ENCODE measurements at places on chromosomes 2 and 18.
A peak's percentile ranks its signal among the peaks of the same experiment; 100 is the strongest.

DNA sequence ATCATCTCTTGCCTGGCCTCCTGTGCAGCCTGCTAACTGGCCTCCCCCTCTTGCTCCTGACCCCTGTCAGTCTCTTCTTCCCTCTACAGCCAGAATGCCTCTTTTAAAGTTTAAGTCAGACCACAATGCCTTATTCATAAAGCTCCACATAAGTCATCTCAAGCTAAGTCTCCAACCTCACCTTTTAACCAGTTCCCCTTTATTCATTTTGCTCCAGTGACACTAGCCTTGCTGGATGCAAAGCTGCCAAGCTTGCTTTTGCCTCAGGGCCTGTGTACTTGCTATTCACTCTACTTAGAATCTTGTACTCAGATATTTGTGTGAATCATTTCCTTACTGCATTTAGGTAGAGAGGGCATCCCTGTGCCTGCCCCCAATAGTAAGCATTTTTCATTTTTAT is 180.9 kb downstream of the PDE1A start:
- no peak for DNase-seq

DNA sequence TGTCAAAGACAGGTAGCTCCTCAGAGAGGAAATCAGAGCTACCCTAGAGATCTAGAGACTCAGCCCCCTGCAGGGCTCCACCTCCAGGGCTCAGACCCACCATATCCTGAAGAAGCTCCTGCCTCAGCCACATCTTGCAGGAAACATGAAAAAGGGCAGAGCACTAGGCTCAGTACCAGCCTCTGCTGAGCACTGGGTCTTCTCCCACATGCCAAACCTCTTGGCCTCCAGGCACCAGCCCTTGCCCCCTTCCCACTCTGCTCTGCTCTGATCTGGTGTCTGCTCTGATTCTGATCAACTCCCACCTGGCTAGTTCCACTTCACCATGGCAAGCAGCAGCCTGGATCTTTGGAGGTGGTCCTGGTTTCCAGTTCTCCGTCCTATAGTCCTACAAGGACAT is 114.3 kb upstream of the SLC66A3 start:
- no peak for DNase-seq

DNA sequence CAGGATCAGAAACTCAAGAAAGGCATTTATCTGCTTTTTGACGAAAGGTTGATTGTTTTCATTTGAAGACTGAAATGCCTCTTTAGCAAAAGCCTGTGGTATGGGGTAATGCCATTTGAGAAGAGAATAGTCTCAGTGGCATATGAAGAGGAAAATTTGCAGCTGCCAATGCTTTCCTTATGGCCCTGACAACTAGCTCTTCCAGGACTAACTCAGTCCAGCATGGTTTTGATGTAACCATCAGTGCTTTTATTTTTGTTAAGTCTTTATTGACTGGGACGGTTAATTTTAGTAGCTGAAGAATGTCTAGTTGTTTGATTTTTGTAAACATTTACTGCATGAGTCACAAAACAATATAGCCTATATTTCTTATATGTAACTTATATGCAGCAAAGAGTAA is 158.4 kb downstream of the LNPK start:
- no peak for DNase-seq

DNA sequence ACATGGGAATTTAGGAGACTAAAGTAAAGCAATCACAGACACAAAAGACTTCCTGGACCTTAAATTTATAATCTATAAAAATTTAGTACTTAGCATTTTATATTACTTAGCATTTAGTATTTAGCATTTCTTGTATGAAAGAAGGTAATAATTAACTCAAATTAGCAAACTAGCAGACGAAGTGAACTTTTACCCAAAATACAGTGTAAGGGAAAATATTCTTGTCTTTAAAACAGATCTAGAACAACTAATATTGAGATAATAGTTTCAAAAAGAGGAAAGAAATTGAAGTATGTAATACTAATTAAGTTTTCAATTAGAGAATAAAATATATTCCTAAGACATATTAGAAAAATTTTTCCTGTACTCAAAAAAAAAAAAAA is 134.5 kb upstream of the ZNF804A start:
- DNase-seq = no peak

- DNase-seq = no peak
Measured at GRCh38 chr18:69969491-69969890, 21.8 kb upstream of the CD226 start.

DNA sequence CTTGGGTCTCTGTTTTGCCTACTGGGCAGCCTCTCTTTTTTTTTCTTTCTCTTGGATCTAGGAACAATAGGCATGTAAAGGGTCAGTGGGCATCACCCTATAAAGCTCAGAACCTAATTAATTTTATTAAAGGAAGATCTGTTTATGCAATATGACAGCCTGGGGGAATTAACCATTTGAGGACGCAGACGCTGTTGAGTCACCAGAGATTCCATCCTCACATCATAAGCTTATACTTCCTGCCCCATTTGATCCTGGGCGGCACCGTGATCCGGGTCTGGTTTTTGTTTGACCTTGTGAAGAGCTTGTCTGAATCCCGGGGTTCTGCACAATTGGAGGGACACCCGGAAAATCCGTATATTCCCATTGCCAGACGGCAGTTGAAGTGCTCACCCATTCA is 16.8 kb upstream of the BCL11A start:
- DNase-seq = no peak

DNA sequence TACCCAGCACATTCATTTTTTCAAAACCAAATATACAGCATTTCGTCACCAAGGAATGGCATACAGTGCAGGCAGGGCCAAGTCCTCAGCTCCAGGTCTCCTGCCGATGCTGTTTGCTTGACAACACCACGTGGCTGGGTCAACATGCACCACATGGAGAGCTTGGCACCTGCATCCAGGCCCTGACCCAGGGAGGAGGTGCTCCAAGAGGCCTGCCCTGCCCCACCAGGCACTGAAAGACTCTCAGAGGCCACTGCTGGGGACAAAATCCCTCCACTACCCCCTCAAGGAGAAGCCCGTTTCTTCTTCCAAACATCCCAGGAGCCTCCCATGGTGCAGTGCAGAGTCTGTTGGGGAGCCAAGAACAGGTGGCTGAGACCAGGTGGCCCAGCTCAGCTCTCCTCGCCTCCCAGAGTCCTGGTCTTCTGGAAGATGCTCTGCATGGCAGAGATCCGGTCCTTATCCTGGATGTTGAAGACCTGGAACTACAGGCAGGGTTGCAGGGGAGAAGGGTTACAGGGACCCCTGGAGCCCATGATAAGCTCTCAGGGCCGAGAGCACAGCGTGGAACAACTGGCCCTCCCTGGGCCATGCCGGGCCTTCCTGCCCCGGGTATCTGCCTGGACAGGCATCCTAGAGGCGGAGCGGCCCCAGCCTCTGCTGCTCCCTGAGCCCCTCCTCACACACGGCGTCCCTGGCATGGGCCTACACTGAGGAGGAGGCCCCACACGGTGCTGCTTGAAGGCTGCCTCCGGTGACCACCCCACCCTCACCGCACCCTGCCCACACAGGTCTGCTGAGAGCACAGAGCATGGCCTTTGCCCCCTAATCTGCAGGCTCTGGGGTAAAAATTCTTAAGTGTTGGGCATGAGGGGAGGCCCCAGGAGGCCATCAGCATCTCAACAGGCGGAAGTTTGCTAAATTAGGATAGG is 9.0 kb downstream of the MAB21L4 start:
- no peak for DNase-seq

GRCh38 chr2:46266134-46266533 is 31.1 kb upstream of the EPAS1 start:
- no peak for DNase-seq

DNA sequence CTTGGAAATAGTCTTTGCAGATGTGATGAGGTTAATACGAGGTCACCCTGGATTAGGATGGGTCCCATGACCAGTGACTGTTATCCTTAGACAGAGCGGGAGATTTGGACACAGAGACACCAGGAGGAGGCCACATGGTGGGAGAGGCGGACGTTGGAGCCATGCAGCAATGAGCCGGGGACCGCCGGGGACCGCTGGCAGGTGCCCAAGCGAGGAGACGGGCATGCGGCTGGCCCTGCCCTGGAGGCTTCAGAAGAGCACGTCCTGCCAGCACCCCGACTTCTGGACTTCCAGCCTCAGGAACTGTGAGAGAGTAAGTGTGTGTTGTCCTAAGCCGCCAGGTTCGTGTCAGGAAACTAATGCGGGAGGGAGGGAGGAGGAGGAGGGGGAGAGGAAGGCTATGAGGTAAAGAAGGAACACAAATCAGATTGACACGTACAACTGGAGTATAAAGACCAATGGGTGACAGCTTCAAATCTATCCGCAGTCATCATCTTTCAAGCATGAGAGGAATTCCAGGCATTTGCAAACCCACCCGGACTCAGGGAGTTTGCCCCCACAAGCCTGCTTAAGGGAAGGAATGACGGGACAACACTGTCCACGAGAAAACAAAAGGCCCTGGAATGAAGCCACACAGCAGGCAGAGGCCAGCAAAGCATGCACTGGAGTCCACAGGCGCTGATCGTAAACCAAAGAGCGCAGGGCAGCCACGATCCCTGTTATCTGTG is 11.6 kb upstream of the BOK start:
- no peak for DNase-seq

GRCh38 chr2:137969418-137969765 is 5.1 kb downstream of the HNMT start:
- DNase-seq = no peak

- no peak for DNase-seq
Measured at GRCh38 chr18:40168026-40168425, 1787.0 kb upstream of the PIK3C3 start.

DNA sequence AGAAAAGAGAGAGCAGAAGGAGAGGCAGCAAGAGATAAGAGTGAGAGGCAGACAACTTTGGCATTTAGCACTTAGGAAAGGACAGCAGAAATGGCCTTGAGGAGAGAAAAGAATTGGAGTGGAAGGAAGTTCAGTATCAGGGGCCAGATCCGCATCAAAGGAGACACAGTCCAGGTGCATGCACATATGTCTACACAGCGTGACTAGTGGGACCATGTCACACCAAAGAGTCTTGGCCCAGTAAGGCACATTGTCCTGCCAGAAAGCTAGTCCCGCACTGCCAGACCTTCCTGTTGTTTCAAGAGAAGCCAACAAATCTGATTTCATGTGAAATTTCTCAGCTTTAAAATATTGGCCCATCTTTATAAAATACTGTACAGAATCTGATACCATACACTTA is 8.5 kb upstream of the STK39 start:
- DNase-seq = no peak

DNA sequence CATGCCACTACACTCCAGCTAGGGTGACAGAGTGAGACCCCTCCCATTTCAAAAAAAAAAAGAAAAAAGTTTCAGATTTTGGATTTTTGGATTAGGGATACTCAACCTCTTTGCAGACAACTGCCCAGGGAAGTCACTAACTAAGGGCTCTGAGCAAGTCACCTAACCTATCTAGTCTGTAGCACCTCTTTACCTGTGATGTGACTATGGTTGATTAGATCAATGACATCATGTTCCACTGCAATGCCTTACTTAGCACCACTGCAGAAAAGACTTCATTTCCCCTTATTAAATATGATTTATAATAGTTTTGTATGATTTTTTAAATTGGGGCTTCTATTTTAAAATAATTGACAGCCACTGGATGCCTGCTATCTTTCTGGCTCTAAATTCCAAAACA is 41.2 kb downstream of the CUL3 start:
- no peak for DNase-seq

- peak; percentile 74 for DNase-seq
Measured at GRCh38 chr2:127064642-127065250, 42.2 kb downstream of the BIN1 start.

GRCh38 chr2:183185534-183185933 is 61.3 kb downstream of the NUP35 start:
- DNase-seq = no peak

- DNase-seq = peak; percentile 12
Measured at GRCh38 chr18:59996370-59996966, 96.7 kb downstream of the PMAIP1 start.

DNA sequence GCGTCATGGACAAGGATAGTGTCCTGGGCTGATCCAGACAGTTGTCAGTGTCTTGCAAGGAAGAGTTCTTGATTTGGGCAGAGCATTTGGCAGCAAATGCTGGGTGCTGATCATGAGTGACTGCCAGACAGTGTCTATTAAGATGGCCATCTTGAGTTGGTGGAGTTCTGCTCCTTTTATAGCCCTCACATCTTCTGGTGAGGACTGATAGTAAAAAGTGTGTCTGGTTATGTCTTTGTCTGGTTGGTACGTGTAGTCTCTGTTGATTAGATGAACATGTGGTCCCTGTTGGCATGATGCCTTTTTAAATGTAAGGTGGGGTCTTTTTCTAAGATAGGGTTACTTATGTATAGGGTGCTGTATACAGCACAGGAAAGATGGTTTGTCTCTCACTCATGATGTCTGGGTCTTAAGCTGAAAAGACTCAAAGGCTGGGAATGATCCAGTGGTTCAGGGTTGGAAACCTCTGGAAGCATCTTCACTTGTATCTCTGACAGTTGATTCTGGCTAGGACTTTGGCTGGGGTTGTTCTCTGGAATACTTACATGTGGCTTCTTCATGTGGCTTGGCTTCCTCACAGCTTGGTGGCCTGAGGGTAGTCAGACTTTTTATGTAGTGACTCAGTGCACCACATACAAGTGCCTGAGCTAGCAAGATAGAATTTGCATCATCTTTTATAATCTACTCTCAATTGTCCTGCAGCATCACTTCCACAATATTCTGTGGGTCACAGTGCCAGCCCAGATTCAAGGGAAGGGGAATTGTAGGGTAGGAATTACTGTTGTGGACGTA is 11.8 kb downstream of the MTX2 start:
- no peak for DNase-seq

GRCh38 chr2:68237976-68238580 is 14.3 kb downstream of the PPP3R1 start:
- no peak for DNase-seq

GRCh38 chr2:28375742-28376631 is 16.7 kb upstream of the FOSL2 start:
- no peak for DNase-seq

DNA sequence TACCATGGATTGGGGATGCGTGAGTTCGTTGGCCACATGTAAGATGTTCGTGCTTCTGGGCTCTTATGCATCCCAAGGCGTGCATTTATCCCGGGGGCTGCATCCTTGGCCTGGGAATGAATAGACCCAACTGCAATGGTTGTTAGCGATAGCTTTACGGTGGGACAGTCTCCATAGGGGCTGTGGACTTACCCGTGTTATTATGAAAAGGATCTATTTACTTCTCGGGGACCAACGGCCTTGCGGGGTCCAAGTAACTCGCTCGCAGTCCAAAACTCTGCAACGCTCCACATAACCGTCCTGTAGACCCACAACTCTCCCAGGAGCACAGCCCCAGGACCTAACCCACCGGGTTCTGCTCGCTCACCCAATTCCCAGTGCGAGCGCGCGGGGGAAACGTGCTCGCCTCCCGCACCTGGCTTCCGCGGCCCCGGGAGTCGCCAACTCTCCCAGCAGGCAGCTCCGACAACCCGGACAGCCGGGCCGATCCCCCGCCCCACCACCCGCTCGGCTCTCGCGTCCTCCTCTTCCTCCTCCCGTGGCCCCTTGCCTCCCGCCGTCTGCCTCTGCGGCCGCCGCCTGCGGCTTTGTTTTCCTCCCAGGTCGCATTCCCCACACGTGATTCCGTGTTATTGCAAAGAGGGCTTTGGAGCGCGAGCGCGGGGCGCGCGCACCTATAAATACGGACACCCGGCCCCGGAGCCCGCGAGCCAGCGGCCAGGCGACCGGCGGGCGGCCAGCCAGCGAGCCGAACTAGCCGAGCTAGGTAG is at the start of gene CABLES1:
Gene CABLES1 (plus strand): TSS at position 706 of the 770 bp plus-strand sequence. CDS start 278 bp downstream, outside the sequence.
- DNase-seq = no peak

GRCh38 chr2:192357217-192357616 is 162.5 kb upstream of the TMEFF2 start:
- DNase-seq = no peak

- no peak for DNase-seq
Measured at GRCh38 chr2:137772451-137772850, 191.8 kb upstream of the HNMT start.
